Occipital lobe (tissue), 3 donors: ENCODE measurements at places on chromosomes 11 and 22.
A peak's percentile ranks its signal among the peaks of the same experiment; 100 is the strongest.

- DNase-seq = no peak
Measured at GRCh38 chr11:135019899-135020298, 607.9 kb upstream of the B3GAT1 start.

- DNase-seq = no peak
Measured at GRCh38 chr11:118050208-118050891, 26.5 kb upstream of the TMPRSS4 start.

DNA sequence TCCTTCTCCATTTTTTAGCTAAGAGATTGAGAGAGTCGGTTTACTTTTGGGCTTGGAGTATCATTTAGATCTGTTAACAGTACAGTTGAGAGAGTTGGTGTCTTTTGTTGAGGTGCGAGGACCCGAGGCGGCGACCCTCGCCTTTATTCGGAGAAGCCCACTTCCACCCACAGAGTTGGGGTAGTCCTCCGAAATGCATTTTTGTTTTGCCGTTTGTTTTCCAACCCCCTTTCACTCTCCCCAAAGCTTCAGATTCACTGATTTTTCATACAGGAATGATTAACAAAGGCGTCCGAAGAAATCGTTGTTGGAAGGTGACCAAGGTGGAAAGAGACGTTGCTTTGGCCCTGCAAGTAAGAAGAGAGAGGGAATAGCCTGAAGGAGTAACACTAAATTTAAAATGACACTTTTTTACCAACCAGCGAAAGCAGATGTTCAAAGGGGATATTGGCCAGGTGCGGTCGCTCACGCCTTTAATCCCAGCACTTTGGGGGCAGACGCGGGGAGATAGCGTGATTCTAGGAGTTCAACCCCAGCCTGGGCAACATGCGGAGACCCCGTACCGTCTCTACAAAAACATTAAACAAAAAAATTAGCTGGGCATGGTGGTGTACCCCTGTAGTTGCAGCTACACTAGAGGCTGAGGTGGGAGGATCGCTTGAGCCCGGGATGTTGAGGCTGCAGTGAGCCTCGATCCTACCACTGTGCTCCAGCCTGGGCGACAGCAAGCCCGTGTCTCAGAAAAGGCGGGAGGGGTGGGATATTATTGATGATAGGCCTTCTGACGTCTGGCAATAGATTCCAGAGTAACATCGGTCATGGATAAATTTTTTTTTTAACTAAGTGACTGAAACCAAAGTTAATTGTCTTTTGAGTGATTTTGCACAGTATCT, 899 bp upstream of the RAB30 start:
- DNase-seq = no peak

- peak; percentile 45 for DNase-seq
Measured at GRCh38 chr11:24496736-24497725, at the start of gene LUZP2. LUZP2 (plus strand) TSS chr11:24497053.
